Kidney glomerular epithelial cell (primary cell): ENCODE measurements at places on chromosomes 3 and 15.

GRCh38 chr15:57555270-57555669 lies 36.4 kb upstream of the MYZAP start:
- no peak for DNase-seq

DNA sequence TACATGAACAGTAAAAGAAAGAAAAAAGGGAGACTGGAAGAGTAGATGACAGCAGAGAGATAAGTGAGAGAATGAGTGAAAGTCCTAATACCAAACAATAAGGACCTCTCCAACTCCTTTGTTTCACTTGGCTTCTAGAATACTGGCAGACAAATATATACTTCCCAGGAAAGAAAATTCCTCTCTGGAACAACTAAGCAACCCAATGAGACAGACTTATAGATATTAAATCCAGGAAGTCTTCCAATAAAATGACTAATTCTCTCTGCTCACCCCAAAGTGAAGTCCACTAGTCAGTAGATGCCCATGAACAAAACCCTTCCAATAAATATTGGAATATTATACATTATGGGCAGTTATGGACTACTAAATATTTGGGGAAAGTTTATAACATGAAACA lies 114.2 kb downstream of the NEDD4 start:
- no peak for DNase-seq

DNA sequence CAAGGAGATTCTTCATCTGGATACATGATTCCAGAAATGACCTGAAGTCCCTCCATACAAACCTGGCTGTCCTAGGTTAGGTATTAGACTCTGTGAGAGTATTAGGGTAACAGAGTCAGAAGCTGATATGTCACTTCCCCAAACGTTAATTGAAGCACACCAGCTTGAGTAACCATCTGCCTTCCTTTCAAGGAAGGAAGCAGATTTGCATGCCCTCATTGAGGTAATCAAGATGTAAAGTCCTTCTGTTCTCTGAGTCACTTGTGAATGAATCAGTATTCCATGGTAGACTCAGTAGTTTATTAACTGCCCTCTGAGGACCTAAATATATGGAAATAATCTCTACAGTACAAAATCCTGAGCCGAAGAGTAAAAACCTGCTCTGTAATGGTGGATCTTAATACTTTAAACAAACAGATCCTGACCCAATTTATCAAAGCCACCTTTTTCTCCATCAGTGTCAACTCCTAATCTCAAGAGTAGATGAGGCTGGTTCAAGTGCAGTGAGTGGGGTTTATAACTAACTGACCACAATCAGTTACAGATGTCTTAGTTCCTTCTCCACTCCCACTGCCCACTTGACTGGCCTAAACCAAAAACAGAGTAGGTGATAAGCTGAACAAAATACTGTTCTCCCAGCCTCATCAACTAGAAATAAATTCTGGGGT lies 246.2 kb upstream of the CHRM5 start:
- DNase-seq = peak; percentile 79

DNA sequence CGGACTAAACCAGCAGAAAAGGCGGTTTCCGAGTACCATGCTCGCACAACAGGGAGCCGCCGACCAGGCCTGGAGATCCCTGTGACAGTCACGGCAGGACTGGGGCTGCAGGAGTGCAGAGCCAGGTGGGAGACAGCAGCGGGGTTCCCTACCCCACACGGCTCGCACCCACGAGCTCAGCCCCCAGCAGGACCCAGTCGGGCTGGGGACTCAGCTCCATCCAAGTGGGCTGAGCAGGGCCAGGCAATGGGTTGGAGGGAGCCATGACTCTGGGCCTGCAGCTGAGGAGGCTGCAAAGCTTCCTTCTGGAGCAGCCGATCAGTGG lies 15.8 kb downstream of the XXYLT1 start:
- no peak for DNase-seq

DNA sequence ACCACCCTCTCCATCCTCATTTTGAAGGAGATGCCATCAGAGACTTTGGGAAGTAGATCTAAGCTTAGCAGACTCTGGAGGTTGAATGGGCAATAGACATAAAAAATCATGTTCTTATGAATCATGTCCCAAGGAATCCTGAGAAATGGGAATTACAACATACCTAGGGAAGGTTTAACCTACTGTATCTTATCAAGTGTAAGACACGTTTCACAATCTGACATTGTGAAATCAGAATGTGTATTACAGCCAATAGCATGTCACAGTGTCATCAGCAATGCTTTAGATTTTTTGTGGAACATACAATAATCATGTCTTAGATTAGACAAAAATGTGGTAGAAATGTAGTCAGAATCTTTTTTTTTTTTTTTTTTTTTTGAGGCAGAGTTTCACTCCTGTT lies 332.4 kb upstream of the TLE3 start:
- DNase-seq = peak; percentile 27
